Stimulated activated CD4-positive, alpha-beta T cell treated with anti-CD3 and anti-CD28 coated beads, Interleukin-12 subunit alpha, Interleukin-12 subunit beta, amount 100 ng/mL, for 4 hours (primary cell): ENCODE measurements at places on chromosomes 6 and 20.

DNA sequence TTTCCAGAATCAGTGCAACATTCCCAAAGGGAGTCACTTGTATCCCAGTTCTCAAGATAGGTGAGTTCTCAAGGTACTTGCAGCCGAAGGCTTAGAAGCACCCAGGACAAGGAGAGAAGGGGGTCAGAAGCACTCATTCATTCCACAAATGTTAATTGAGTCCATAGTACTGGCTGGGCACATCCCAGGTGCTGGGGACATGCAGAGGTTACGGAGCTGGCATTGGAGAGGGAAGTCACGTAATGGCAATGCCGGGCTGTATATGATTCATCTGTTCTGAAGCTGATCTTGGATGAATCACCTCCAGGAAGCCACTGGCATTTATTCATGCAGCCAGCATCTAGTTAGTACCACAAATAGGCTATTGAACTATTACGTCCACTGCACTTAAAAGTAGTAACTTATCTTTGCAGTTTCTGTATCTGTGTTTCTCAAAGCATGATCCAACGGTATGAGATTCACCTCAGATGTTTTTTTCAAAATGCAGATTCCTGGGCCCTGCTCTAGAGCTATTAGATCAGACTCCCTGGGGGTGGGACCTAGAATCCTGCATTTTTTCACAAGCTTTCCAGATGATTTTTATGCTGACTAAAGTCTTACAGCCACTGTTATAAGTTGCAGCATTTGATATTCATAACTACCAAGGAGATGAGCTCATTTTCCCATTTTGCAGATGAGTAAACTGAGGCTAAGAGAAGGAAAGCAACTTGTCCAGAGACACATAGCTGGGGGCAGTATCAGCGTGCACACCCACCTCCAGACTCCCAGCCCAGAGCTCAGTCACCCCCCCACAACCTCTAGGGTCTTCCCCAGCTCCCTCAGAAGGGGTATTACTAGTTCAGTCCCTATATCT lies 44.1 kb upstream of the ID1 start:
- no peak for DNase-seq

DNA sequence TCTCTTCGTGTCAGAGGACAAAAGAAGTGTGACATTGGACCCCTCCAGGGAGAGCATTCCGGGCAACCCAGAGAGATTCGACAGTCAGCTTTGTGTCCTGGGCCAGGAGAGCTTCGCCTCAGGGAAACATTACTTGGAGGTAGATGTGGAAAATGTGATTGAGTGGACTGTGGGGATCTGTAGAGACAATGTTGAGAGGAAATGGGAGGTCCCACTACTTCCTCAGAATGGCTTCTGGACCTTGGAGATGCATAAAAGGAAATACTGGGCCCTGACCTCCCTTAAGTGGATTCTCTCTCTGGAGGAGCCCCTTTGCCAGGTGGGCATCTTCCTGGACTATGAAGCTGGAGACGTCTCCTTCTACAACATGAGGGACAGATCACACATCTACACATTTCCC lies 9.5 kb upstream of the BTN3A3 start:
- DNase-seq = no peak

DNA sequence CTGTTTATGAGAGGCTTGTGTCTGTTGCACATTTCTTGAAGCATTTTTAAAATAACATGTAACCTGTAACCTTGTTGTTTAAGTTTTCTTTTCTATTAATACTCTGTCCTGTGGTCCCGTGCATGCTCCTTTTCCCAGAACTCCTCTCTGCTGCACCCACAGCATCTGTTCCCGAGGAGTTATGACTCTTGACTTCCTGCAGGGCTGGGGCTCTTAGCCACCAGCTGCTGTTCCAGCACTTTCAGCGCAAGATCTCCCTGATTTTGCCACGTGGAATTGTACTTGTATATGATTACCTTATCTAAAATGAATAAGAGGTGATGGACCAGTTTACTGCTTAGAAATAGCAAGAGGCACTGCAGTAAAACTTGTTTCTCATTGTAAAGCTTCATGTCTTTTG lies 150.6 kb downstream of the QKI start:
- no peak for DNase-seq

DNA sequence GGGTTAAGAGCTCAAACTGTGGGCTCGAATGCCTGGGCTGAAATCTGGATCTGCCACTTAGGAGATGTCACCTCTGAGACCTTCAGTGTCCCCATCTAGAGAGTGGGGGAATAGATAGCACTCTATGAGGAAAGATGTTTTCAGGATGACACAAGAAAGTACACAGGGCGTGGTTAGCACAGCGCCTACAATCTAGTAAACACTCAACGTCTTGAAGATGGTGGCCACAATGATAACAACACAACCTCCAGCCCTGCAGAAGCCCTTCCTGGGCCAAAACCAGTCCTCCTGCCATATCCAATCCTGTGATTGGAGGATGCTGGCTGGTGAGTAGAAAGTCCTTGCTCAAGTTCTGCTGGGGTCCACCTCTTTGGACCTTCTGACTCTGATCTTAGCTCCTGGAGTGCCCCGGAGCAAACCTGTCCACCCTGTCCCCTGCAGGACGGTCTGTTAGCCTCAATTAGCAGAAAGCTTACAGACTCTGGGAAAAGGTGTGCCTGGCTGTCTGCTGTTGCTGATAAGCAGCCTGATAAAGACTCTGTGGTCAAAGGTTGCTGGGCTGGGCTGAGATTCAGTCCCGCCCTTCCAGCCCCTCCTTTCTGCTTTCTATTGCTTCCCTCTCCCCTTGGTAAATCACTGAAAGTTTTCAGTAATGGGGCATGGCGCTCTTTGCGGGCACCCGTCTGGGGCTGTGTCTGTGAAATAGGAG lies 8.2 kb downstream of the EDN3 start:
- DNase-seq = no peak

- DNase-seq = no peak
Measured at GRCh38 chr6:72861935-72862432, 240.1 kb downstream of the KCNQ5 start.

GRCh38 chr6:7540595-7540994 lies 876 bp upstream of the DSP start:
- DNase-seq = no peak

GRCh38 chr20:17963114-17963897 lies 5.3 kb downstream of the SNX5 start:
- DNase-seq = no peak

DNA sequence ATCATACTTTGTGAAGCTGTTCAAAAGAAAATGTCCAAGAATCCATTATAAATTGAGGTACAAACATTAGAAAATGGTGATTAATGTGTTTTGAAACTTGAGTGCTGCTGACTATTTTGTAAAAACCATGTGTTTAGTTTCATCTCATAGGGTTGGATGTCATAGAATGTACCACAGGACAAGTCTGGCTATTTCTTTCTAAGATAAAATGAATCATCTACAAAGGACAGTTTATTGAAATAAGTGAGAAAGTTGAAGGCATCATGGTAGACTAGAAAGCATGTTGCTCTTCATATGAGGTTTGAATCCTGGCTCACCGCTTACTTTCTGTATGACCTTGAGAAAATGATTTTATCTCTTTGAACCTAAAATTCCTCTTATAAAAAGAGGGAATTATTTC lies 29.2 kb upstream of the SMAP1 start:
- no peak for DNase-seq

- DNase-seq = no peak
Measured at GRCh38 chr6:36605560-36606391, 11.6 kb downstream of the SRSF3 start.

DNA sequence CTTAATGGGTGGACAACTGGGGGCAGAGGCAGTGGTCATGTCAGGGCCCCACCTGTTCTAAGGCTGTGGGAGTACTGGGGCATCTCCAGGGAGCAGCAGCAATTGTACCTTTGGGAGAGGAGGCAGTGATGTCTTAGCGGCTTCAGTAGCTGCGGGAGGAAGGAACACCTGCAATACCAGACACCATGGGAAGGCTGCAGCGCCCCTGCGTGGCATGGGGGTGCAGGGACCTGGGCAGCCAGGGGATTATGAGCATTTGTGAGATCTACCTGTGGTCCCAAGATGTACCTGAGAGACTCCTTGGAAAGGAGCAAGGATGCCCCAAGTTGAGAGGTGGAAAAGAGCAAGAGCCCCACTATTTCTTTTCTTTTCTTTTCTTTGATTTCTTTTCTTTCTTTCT lies 112.1 kb upstream of the GPR6 start:
- DNase-seq = no peak

GRCh38 chr6:157753291-157753690 lies 69.8 kb upstream of the SNX9 start:
- DNase-seq = no peak

- no peak for DNase-seq
Measured at GRCh38 chr20:33868595-33868994, 57.4 kb downstream of the CHMP4B start.

DNA sequence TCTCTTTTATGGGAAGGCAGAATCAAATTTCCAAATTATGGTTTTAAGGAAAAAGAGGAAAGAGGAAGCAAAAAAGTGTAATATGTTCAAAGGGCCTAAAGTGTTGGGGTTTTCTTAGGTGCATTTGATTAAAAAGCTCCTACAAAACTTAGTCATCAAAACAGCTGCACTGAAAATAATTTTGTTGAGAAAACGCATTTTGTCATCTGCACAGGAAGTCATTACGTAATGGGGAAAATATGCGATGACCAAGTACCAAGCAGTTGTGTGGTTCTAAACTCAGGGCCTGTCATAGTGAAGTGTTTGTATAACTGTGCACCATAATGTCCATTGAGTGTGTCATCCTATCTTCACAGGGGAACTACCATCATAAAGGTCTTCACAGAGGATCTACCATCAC lies 15.6 kb downstream of the HAO1 start:
- DNase-seq = no peak

- DNase-seq = no peak
Measured at GRCh38 chr6:2507016-2507415, 243.7 kb downstream of the MYLK4 start.

DNA sequence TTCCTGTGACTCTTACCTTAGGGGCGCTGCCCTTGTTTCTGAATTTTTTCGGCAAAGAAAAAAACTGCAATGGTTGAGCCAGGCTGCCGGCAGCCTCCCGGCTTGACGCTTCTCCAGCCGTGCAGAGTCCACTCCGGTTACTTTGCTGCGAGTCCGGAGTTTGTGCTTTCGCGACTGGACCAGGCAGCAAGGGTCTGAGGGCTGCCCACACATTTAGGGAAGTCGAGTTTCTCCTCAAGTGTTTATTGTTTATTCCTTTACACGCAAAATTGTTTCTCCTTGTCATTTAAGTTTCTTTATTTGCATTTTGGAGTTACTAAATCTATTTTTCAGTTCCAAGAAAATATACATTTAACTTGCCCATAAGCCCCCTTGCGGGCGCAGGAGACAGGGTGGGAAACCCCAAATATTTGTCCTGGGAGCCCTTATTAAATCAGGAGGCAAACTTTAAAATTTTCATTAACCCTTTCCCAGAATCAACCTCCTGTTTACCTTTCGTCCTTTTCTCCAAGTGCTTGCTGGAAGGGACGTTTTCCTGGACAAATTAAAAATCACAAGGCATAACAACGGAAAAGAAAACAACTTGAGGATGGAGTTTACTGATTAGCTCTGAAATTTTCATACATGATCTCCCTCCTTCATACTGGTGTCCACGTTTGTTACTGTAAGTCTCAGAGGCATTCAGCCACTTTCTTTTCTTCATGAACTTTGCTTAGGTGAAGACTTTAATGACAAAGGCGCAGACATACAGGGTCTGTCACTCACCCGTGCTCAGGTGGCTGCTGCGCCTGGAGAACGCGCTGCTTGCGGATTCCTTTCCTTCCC lies 1.7 kb upstream of the PDE10A start:
- no peak for DNase-seq

GRCh38 chr6:111096246-111096645 lies 8.9 kb downstream of the SLC16A10 start:
- peak; percentile 11 for DNase-seq

GRCh38 chr6:75029333-75029732 lies 176.5 kb downstream of the COL12A1 start:
- no peak for DNase-seq

- no peak for DNase-seq
Measured at GRCh38 chr20:54014293-54014926, 56.0 kb downstream of the BCAS1 start.

DNA sequence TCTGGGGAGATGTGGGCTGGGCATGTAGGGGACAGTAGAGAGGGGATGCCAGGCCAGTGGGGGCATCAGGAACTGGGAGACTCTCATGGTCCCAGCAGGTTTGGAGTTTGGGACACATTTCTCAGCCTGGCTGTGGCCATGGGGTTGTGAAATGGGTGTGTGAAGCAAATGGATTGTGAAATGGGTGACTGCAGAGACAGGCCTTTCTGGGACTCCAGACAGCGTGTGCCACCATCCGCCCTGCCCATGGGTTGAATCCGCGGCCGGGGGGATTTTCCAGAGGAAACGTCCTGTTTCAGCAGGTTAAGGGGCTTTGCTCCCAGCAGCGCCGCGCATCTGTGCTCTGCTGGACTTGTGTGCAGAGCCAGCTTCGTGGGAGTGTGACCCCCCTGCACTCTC lies 3.7 kb upstream of the PMEPA1 start:
- DNase-seq = no peak

- DNase-seq = no peak
Measured at GRCh38 chr20:62597416-62598115, 44.7 kb upstream of the SLCO4A1 start.

DNA sequence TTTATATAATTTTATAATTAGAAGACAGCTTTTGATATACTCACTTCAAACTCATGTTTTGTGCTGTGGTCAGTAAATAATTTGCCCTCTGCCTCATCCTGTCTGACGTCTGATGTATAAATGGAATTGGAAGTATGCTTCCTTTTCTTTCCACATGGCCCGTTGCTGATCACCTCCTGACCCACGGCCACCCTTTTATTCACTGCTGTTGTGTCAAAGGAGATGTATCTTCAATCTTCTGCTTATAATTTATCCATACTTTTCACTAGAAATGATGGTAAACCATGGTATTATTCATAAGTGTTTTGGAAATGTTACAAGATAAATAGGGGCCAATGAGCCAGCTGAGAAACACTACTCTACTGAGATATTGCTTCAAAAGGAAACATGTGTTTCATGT lies 841.8 kb downstream of the PHF3 start:
- DNase-seq = no peak

DNA sequence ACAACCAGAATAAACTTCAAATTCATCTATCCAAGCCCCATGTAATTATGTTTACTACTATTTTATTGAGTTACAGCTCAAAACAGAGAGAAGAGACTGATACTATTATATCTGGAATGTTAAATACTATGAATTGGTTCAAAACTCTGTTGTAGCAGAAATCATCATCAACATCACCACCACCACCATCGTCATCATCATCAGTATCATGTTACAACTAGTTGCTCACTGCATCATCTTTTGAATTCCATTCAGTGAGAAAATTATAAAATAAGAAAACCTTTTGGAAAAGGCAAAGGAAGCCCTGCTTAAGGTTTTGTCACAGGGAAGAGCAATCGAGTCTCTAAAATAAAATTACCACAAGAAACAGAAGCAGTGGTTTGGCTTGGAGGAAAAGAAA lies 36.2 kb upstream of the THEMIS start:
- no peak for DNase-seq

- DNase-seq = no peak
Measured at GRCh38 chr20:18360635-18361034, 72.3 kb downstream of the ZNF133 start.

- no peak for DNase-seq
Measured at GRCh38 chr6:4374216-4374615, 238.8 kb upstream of the ECI2 start.

GRCh38 chr20:36425166-36425565 lies 116.2 kb upstream of the MYL9 start:
- no peak for DNase-seq

- no peak for DNase-seq
Measured at GRCh38 chr20:37846573-37846972, 56.4 kb upstream of the VSTM2L start.
